ENCODE measurements at places on chromosomes 11 and 22.

GRCh38 chr11:124581817-124582216 lies 12.0 kb downstream of the OR8A1 start:
- DNase-seq: no peak

DNA sequence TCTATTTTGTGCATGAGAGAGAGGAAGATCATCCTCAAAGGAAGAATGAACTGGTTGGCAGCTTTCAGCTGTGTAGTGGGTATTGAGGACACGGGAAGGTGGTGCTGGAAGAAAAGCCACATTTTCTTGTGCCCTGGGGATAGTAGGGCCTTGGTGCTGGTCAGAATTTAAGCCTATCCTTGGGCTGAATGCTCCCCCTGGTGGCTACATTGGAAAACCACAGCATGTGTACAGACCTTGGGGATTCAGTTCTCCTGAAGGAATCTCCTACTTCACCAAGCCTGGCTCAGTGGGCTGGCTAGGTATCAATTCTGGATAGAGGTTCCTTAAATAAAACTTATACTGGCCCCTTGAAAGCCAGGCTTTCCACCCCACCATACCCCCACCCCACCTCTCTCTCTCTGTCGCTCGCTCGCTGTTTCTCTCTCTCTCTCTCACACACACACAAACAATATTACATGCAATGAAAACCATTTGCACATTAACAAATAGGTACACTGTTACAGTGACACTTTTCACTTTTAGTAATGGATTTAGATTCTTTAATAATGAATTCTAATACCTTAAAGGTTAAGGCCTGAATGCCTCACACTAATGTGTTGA lies 2.8 kb upstream of the OR51M1 start:
- DNase-seq: peak; percentile 51

- DNase-seq: no peak
Observed at GRCh38 chr22:26766510-26767350, 109.3 kb downstream of the MIAT start.

DNA sequence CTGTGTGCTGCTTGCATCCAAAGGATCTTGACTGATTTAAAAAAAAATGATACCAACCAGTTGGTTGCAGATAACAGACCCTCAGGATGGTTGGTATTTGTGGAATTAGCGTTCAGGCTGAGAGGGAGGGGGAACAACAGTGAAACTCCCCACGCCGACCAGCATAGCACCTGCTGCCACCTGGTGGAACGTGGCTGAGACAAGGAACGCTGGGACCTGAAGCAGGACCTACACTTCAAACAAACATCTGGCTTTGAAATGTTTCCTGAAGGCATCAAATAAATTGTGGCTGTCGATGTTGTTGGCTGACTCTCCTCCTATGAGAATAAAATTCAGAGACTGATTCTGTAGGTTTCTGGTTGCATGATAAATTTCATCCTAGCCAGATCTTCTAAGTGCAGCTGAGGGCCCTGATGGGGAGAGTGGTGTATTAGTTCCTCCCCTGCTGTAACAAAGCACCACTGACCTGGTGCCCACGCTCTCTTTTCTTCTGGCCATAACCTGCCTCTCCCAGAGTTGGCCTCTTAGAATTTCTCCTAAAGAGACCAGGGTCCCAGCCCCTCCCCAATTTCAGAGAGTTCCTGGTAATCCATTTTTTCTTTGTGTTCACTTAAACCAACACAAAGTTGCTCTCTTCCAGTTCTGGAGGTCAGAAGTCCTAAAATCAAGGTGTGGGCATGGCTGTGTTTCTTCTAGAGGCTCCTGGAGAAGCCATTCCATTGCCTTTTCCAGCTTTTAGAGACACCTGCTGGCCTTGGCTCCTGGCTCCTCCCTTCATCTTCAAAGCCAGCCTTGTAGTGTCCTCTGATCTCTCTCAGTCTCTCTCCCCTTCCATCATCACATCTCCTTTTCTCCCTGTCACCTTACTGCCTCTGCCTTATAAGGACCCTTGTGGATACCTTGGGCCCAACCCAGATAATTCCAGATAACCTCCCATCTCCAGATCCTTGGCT lies 17.3 kb downstream of the APOL2 start:
- no peak for DNase-seq

GRCh38 chr11:99069856-99070444 lies 49.2 kb downstream of the CNTN5 start:
- no peak for DNase-seq

GRCh38 chr22:42769574-42770447 lies 49.1 kb upstream of the A4GALT start:
- peak; percentile 82 for DNase-seq

DNA sequence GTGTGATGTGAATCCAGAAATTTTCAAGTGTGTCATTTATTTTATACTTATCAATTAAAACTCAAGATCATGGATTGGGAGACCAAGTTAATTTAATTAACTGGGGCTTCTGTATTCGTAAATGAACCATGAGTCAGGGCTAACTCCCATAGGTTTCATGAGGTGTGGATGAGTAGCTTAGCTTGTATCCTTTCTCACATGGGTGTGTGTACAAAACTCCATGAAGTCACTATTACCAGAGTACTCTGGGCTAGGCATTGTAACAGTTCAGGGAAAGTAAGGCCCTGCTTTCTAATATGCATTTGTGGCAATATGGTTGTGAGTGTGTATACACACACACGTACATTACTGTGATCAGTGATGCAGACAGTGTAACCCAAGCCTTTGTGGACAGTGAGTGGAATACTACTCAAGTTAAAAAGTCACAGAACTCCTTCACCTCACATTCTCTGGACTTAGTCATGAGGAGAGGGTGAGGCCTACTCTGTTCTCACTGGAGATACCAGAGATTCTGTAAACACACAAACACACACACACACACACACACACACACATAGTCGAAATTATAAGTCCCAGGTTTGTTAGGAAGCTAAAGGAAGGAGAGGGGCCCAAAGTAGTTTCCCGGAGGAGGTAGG lies 3.5 kb downstream of the CNTF start:
- DNase-seq: no peak

Measured in COLO829 (cell line).